Stomach (tissue), 19 donors: ENCODE measurements at places on chromosomes 4 and X.

GRCh38 chr4:104930298-104930697 lies 216.4 kb upstream of the TET2 start:
- DNase-seq, result no peak

- no peak for DNase-seq
These were observed 124.4 kb upstream of the PCDH18 start for GRCh38 chr4:137656661-137657060.

GRCh38 chrX:12972878-12973560 lies 1.9 kb upstream of the TMSB4X start:
- DNase-seq, result no peak

- DNase-seq, result no peak
These were observed 81.5 kb downstream of the CLCN5 start for GRCh38 chrX:50003927-50004326.

GRCh38 chr4:126209147-126209546 lies 894.4 kb downstream of the FAT4 start:
- peak; percentile 8 for DNase-seq

DNA sequence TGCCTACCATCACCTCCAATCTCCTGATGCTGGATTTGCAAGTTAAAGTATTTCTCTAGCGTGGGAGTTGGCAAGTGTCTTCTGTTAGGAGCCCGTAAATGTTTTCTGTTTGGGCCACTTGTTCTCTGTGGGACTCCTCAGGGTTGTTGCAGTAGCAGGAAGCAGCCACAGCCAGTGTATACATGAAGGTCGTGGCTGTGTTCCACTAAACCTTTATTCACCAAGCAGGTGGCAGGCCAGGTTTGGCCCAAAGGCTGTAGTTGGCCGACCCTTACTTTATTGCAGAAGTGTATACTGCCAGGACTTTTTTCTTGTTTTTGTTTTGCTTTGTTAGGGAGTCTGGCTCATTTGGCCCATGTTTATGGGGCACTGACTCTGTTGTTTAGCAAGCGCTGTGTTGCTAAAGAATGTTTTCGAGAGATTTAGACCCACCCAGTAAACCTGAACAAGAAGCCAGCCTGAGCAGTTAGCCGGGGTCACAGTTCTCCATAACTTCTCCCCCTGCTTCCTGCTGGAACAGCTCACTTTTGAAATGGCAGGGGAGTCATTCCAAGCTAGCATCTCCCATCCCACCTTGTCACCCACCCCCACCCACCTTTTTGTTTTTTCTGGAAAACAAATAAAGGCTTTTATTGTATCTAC lies 58.8 kb downstream of the SHROOM2 start:
- no peak for DNase-seq

GRCh38 chrX:85111347-85111746 lies 107.7 kb downstream of the APOOL start:
- peak; percentile 29 for DNase-seq

- no peak for DNase-seq
These were observed 370.7 kb downstream of the GPAT3 start for GRCh38 chr4:83906561-83906960.

- DNase-seq, result no peak
These were observed 209.6 kb upstream of the IRS4 start for GRCh38 chrX:108945883-108946523.

DNA sequence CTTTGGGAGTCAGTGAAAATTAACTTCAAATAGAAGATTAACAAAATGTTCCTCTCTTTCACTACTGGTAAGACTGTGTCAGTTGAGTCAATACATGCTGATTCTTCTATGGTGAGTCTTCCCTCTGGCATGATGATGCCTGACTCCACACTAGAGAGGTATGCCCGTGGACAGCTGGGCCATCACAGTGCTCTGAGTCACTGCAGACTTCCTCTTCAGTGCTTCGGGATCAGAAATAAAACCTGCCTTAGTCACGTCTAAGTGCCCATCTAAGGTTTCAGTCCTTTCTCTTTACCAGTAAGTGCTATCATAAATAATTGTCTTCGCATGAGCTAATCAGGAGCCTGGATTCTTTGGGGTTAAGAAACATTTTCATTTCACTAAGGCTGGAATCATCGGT lies 1.6 kb upstream of the ASB5 start:
- DNase-seq, result no peak

GRCh38 chr4:39754309-39754708 lies 56.4 kb downstream of the UBE2K start:
- DNase-seq, result no peak

GRCh38 chr4:41870035-41870434 lies 65.2 kb upstream of the TMEM33 start:
- no peak for DNase-seq

DNA sequence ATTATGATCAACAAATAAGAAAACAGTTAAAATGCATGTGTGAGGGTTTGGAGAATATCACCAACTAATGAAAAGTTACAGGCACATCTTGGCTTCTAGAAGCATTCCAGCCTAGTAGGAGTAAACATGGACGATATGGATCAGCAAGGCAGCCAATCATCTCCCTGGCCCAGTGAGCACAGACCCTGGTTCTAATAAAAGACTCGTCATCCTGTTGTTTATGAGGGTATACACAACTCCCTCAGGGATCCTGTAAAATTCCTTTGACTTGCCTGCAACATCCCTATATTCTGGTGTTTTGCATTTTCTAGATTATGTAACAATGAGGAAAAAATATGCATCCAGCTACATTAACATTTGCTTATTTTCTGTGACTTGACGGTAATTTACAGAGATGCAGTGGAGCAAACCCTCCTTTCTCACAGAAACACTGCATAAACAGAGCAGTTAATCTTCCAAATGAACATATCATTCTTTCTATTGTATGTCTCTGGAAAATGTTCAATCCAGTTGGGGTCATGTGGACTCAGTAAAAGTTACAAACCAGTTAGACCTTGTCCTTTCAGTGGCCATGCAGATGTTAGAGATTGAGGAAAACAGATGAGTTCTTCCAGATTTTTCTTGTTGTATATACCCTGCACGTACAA lies 88.9 kb upstream of the NDP start:
- no peak for DNase-seq

DNA sequence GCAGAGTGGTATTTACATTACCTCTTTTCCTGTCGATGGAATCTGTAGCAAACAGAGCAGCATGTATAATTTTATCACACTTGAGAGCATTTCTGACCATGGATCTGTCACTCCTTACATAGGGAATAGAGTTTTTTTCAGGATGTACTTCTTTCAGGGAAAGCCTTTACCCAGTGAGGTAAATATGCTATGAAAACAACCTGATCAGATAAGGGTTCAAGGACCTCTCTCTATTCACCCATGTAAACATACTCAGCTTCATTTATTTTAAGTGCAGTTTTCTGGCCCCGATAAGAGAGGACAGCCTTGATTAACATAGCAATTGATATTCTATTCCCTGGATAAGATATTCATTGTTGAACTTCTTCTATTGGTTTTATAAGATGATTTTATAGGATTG lies 87.3 kb upstream of the ESX1 start:
- no peak for DNase-seq
